ENCODE measurements at places on chromosomes 5 and 9. TPM values are rescaled to one million over a fixed set of nuclear protein-coding genes. Genes with fewer than 3 reads are reported as not detected.

Gene TRPM6
- not detected for total RNA-seq

DNA sequence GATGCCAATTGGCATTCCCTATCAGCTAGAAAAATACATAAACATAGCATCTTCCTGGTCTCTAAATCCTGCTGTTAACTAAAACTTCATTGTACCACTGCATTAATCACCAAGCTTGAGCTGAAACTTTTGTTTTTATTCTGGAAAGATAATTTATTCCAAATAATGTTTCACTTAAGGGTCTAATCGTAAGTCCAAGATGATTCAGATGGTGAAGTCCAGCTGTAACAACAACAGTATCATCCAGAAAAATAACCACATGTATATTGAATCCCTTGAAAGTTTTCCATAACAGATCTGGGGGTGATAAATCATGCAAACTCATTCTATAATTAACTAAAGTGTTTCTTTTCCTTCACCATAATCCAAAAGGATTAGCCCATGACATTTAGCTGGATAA lies 23.9 kb downstream of the RORB start:
- H3K4me3 ChIP-seq, result no peak overlapping the region
- no peaks in the 10 kb centered on the region for H3K36me3 ChIP-seq
- no peaks in the 10 kb centered on the region for H3K27me3 ChIP-seq

GRCh38 chr9:82299870-82300269 lies 311.3 kb downstream of the SPATA31D1 start:
- DNase-seq, result no peak
- H3K4me1 ChIP-seq, result no peaks in the 10 kb centered on the region
- H3K36me3 ChIP-seq, result no peaks in the 10 kb centered on the region
- no peak overlapping the region for H3K27ac ChIP-seq
- H3K4me3 ChIP-seq, result no peak overlapping the region

DNA sequence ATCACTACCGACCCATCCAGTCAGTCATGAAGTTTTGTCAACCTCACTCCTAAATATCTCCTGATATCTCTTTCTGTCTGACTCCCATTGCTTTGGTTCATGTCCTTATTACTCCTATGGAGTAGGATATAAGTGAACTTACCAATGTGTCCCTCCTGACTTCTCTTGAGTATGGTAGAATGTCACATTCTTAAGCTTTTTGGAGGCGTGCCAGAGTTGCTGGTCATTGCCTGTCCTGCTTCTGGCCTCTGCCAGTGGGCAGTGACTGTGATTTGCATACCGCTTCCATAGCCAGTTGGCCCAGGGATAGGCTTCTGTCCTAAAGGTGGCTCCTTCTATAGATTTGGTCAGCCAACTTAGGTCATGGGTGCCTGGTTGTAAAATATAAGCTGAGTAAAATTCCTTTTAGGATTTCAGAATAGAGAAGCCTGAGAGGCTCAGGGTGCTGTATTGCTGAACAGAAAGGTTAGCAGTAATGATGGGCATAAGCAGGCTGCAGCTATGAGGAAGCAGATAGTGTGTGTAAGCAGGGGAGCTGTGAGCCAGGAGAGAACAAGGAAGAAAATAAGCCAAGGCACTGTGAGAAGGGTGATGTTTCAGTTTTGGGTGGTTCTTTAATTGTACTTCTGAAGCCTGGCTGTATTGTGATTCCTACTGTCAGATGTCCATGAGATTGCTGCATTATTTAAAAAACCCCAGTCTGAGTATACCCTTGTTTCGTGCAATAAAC lies 16.1 kb upstream of the MARCHF3 start:
- H3K27me3 ChIP-seq, result no peaks in the 10 kb centered on the region
- H3K4me1 ChIP-seq, result no peaks in the 10 kb centered on the region
- no peak overlapping the region for H3K27ac ChIP-seq
- DNase-seq, result no peak

DNA sequence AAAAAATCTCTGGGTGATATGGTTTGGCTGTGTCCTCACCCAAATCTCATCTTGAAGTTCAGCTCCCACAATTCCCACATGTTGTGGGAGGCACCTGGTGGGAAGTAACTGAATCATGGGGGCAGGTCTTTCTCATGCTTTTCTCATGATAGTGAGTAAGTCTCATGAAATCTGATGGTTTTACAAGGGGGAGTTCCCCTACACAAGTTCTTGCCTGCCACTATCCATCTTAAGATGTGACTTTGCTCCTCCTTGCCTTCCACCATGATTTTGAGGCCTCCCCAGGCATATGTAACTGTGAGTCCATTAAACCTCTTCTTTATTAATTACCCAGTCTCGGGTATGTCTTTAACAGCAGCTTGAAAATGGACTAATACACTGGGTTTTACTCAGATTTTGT lies 513.9 kb downstream of the TLE4 start:
- DNase-seq, result peak; percentile 6
- H3K27me3 ChIP-seq, result peaks cover 2% of the 10 kb centered on the region
- no peak overlapping the region for H3K27ac ChIP-seq

GRCh38 chr5:137630972-137631370 lies 104.9 kb downstream of the KLHL3 start:
- no peaks in the 10 kb centered on the region for H3K27me3 ChIP-seq
- H3K4me3 ChIP-seq, result no peak overlapping the region
- no peak overlapping the region for H3K27ac ChIP-seq
- H3K36me3 ChIP-seq, result peaks cover 6% of the 10 kb centered on the region

Gene FOXD4
- not detected for total RNA-seq

Gene ADAMTS2
- total RNA-seq, result not detected

DNA sequence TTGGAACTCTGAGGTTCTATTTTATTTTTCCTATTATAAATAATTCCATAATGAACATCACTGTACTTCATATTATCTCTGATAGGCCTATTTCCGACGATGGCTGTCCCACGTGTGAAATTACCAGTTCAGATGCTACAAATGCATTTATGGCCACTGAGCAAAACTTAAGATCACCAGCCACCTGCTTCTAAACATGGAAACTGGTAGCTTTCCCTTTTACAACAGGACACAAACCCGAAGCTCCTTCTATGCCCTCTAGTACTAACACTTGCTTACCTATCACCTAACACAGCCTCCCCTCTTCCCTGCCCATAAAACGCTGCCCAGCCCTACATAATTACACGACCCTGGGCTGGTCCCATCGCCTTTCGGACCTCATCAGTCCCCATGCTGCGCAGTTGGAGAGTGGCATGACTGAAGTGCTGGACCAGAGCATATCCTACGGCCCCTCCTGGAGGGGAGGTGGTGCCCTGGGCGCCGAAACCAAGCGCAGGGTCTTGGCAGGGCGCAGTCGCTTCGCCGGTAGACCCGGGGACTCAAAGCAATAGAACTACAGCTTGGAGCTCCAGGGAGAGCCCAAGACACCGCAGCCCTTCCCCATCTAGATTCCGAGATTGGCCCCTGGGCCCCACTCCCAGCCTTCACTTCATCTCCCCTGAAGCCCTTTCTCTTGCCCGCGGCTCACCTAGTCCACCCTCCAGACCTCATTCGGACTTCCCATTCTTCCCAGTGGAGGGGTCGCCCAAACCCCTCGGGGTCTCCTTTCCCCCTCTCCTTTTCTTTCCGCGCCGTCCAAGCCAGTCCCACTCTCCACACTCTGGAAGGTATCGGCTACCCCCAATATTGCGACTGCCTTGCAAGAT lies 1.0 kb upstream of the SAP30L start:
- DNase-seq, result peak; percentile 23
- peaks cover 31% of the 10 kb centered on the region for H3K36me3 ChIP-seq
- no peaks in the 10 kb centered on the region for H3K27me3 ChIP-seq
- peaks cover 36% of the 10 kb centered on the region for H3K4me1 ChIP-seq

DNA sequence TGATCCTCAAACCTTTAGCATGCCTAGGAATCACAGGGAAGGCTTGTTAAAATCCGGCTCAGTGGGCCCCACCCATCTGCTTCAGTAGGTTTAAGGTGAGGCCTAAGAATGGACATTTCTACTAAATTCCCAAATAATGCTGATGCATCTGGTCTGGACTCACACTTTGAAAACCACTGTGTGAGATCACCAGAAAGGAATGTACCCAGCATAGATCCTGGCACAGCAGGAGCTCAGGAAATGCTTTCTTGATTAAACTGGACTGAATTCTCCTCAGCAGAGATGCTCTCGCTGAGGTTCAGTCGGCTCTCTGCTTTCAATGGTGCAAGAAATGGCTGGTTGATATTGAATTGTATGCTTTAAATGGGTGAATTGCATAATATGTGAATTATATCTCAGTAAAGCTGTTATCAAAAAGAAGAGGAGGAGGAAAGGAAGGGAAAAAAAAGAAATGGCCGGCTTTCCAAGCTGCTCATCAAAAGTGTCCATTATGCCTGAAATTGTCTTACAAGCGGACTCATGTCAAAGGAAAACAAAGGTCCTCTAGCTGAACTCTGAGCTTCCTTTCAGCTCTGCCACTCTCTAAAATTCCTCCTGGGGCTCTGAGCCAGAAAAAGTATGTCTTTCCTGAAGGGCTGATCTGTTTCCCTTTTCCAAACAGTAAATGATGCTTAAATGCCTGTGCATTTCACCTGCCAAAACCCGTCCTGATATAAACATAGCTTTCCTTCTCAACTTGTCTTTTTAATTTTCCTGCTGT lies 77.6 kb upstream of the SAP30L start:
- H3K4me1 ChIP-seq, result peaks cover 3% of the 10 kb centered on the region
- no peak overlapping the region for H3K27ac ChIP-seq
- H3K4me3 ChIP-seq, result no peak overlapping the region
- H3K36me3 ChIP-seq, result peaks cover 4% of the 10 kb centered on the region

DNA sequence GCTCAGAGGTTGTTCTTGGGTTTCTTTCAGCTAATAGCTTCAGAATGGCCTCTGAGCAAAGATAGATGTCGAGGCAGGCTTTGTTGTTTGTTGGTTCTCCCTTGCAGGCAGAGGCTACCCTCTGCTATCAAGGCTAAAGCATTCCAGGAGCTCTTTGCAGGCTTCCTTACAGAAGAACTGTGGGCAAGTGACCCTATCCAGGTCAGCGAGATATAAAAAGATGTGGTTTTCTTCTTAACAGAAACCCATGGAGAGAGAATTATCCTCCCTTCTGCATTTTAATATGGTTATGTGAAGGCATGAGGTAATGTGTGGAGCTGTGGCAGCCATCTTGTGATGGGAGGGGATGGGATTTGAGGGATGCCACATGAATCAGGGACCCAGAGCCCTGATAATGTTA lies 67.0 kb downstream of the TLE4 start:
- DNase-seq, result no peak
- H3K4me3 ChIP-seq, result no peak overlapping the region
- H3K36me3 ChIP-seq, result peaks cover 29% of the 10 kb centered on the region
- H3K27ac ChIP-seq, result no peak overlapping the region
- H3K27me3 ChIP-seq, result no peaks in the 10 kb centered on the region

Gene IFNB1
- 0.44 TPM for total RNA-seq

Gene SV2C
- not detected for total RNA-seq

GRCh38 chr5:66830636-66831035 lies 234.4 kb downstream of the MAST4 start:
- H3K27ac ChIP-seq, result peak overlapping the region; percentile 53
- H3K27me3 ChIP-seq, result peaks cover 29% of the 10 kb centered on the region
- no peaks in the 10 kb centered on the region for H3K36me3 ChIP-seq
- no peak for DNase-seq

Gene SCGB3A2
- total RNA-seq, result not detected

Gene ZDHHC11
- 3.6 TPM for total RNA-seq

Gene CDKN2B
- total RNA-seq, result not detected

Gene DEPDC1B
- total RNA-seq, result 35.0 TPM

Gene CEL
- 2.2 TPM for total RNA-seq

Gene SLC34A3
- total RNA-seq, result not detected

DNA sequence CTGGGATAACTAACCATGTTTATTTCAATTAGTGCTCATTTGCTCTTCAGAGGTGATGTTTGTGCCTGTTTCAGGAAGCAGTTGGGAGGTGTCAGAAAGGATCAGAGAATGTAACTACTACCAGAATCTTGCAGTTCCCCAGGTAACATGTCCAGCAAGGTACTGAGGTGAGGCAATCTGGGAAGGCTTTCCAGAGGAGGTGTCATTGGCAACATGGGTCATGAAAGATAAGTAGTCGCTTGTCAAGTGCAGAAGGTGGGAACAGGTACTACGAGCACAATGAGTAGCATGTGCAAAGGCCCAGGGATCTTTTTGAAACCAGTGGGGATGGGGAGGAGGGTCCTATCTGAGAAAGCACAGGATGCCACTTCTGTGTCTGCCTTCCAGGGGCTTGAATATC lies 4.8 kb downstream of the SMIM23 start:
- H3K36me3 ChIP-seq, result no peaks in the 10 kb centered on the region
- DNase-seq, result no peak
- H3K4me1 ChIP-seq, result no peaks in the 10 kb centered on the region
- H3K27ac ChIP-seq, result no peak overlapping the region
- H3K27me3 ChIP-seq, result peaks cover 16% of the 10 kb centered on the region

GRCh38 chr9:114027863-114028465 lies 50.1 kb downstream of the AMBP start:
- H3K4me3 ChIP-seq, result no peak overlapping the region
- no peak for DNase-seq
- H3K27ac ChIP-seq, result no peak overlapping the region

Gene BARX1
- 0.17 TPM for total RNA-seq

- DNase-seq, result no peak
- no peak overlapping the region for H3K4me3 ChIP-seq
- no peak overlapping the region for H3K27ac ChIP-seq
- H3K27me3 ChIP-seq, result peaks cover 21% of the 10 kb centered on the region
- peaks cover 17% of the 10 kb centered on the region for H3K4me1 ChIP-seq
- H3K36me3 ChIP-seq, result no peaks in the 10 kb centered on the region
Measured at GRCh38 chr5:172447646-172448365, 6.5 kb downstream of the SH3PXD2B start.

DNA sequence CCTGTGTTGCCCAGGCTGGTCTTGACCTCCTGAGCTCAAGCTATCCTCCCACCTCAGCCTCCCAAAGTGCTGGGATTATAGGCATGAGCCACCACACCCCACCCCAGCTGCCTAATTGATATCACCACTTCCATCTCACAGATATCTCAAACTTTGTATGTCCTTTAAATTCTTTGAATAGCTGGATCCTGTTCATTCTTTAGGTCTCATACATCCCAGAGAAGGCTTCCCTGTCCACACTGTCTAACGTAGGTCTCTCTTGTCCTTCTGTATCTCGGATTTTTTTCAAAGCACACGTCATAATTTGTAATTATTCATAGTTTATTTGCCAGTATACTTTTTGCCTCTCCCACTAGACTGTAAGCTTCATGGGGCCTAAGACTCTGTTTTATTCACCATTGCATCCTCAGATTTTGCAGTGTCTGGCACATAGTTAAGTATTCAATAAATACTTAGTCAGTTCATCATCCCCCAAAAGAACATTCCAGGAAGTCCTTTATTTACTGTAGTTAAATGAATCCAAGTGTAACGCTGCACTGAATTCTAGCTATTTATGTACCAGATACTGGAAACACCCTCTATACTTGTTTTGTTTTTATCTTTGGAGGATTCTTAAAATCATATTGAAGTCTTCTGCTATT lies 10.5 kb downstream of the ARSK start:
- no peak for DNase-seq
- no peaks in the 10 kb centered on the region for H3K27me3 ChIP-seq
- H3K4me1 ChIP-seq, result peaks cover 11% of the 10 kb centered on the region
- peaks cover 15% of the 10 kb centered on the region for H3K36me3 ChIP-seq
- no peak overlapping the region for H3K27ac ChIP-seq

DNA sequence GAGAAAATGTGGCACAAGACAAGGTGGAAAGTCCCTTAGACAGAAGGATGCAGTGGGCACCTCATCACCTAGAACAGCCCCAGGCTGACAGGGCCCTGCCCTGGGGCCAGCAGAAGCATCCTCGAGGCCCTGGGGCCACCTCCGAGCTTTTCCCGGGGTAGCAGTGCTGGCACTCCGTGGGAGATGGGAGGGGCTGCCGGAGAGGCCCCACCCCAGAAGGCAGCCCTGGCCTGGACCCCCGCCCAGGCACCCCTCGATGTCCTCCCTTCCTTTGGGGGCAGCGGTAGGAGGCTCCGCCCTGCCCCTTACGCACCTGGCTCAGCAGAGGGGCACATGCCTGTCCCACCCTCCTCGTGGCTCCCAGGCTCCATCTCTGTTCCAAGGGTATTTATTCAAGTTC lies 17.7 kb upstream of the NSMF start:
- DNase-seq, result no peak
- no peaks in the 10 kb centered on the region for H3K4me1 ChIP-seq
- H3K4me3 ChIP-seq, result no peak overlapping the region
- H3K27me3 ChIP-seq, result no peaks in the 10 kb centered on the region
- no peak overlapping the region for H3K27ac ChIP-seq
- peaks cover 23% of the 10 kb centered on the region for H3K36me3 ChIP-seq

All from activated naive CD4-positive, alpha-beta T cell treated with anti-CD3 and anti-CD28 coated beads for 36 hours (primary cell).